ENCODE measurements at places on chromosomes 3 and 15.

DNA sequence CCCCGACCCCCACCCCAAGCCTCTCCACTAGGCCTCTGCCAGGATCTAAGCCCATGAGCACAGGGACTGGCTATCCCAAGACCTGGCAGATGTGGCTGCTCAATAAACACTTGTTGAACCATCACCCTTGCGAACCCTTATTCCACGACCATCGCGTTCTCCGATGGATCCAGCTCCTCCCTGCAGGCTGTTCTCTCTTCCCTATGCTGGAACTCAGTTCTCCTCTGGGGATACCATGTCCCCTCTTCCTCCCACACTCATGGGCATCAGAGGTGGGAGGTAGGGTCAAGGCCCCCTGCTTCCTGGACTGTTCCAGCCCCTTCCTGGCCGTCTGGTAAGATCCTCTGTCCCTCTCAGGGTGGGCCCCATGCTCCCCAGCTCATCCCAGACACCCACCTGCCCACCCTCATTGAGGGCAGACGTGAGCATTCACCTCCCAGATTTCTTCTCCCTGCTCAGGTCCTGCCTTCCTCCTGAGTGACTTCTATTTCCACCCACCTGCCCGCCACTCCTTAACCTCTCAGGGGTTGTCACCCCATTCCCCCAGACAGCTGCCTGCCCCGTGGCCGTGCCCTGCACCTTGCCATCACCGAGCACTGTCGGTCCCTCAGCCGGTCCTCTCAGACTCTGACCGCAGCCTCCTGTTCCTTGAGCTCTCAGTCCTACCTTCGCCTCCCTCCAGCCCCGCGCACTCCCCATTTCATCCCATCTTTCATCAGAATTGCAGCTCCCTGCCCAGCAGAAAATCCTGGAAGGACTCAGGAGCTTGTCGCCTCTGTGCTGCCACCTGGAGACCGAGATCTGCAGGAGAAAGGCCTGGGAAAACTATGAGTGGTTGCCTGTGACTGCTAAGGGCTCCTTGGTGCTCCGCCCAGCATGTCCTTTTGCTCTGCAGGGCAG is 42.0 kb downstream of the PML start:
- DNase-seq: peak; percentile 58

DNA sequence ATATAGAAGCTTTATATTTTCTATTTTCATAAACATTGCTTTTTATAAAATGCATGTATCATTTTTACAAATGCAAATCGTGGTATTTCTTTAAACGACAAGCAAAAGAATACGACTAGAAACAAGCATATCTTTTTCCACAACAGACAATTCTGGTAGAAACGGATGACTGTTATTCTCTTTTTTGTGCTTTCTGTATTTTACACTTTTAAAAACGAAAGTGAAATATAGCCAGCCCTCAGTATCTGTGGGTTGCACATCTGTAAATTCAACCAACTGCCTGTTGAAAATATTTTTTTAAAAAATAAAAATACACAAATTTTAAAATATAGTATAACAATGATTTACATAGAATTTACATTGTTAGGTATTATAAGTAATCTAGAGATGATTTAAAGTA is 61.3 kb downstream of the PRTG start:
- no peak for DNase-seq

DNA sequence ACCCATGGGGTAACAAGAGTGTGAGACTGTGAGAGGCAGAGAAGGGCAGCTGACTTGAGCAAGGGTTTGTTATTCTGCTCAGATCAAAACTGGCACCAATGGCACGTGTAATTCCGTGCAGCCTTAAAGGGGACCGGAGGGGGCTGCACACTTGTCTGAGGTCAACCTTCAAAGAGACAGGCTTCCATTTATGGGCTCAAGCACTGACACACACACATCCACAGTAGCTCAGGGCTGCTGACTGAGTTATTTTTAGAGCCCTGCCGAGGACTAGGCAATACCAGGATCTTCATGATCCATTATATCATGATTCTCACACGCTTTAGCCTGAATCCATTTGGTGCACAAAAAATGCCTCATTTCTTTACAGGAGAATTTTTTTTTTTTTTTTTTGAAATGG is 20.6 kb upstream of the SPTBN5 start:
- no peak for DNase-seq

DNA sequence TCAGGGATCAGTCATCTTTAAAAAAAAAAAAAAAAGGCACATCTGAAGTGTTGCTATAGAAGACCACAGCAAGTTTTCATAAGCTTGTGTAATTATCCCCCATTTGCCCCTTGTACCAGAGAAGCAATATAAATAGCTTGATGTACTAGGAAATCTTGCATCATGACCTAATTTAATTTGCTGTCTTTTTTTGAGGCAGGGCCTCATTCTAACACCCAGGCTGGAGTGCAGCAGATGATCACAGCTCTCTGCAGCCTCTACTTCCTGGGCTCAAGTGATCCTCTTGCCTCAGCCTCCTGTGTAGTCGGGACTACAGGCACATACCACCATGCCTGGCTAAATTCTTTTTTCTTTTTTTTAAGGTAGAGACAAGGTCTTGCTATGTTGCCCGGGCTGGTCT is 88.7 kb downstream of the ARIH1 start:
- DNase-seq: no peak

DNA sequence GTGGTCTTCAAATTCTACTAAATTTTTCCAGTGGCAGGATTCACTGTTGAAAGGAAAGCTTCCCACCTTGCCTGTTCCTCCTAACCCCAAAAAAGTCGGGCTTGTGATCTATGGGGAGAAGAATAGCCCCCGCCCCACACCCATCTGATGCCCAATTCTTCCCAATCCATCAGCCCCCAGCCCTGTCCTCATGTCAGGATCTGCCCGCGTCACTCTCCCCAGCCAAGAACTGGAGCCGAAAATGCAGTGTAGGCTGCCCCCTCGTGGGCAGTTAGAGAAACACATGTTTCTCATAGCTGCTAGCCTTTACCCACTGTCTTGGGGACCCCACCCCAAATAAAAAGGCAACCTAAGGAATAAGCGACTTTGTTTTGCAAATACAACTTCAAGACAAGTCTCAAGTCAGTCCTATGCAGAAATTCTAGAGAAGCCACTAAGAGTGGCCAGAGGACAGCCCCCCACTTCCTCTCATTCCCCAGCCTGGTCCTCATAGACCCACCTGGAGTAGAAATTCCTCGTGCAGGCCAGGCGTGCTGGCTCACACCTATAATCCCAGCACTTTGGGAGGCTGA is 13.0 kb upstream of the CSK start:
- no peak for DNase-seq

DNA sequence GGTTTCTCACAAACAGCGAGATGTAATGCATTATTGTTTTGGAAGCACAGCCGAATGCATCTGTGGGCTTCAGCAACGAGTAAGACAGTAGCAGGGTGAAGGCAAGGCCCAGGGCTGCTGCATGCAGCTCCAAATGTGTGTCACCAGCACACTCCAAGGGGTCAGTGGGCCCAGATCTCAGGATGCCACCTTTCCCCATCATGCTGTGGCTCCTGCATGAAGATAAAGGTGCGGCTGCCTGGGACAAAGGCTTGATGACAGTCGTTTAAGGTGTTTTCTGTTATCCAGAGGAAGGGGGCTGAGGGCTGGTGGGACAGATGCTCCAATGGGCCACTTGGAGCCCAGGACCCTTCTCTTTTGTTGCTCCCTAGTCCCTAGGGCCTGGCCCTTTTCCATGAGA is 13.2 kb downstream of the C3orf22 start:
- no peak for DNase-seq

DNA sequence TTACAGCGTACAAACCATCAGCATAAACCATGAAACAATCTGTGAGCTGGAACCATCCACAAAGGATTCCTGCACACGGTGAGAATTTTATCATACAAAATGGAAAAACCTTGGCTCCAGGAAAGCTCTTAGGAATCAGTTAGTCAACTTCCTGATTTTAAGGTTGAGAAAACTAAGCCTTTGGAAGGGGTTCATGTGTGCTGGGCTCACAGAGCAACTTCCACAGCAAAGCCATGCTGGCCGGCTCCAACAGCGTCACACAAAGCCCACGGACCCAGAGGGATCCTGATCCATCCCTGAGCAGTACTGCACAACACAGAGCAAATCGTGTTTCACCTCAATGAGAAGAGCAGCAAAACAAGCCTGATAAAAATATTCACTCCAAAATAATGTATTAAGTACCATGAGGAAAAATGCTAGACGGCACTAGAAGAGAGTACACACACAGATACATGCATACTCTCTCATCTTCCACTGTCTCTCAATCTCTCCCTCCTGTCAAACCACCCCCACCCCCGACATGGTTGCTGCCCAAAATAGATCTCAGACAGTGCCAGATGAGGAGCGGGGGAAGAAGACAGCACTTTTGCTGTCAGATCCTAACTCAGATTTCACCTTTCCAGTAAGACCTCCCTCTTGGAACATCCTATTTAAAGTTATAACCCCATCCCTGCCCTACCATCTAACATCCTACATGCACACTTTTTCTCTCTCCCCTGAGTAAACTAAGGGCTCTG is 58.6 kb downstream of the MB21D2 start:
- DNase-seq: no peak

DNA sequence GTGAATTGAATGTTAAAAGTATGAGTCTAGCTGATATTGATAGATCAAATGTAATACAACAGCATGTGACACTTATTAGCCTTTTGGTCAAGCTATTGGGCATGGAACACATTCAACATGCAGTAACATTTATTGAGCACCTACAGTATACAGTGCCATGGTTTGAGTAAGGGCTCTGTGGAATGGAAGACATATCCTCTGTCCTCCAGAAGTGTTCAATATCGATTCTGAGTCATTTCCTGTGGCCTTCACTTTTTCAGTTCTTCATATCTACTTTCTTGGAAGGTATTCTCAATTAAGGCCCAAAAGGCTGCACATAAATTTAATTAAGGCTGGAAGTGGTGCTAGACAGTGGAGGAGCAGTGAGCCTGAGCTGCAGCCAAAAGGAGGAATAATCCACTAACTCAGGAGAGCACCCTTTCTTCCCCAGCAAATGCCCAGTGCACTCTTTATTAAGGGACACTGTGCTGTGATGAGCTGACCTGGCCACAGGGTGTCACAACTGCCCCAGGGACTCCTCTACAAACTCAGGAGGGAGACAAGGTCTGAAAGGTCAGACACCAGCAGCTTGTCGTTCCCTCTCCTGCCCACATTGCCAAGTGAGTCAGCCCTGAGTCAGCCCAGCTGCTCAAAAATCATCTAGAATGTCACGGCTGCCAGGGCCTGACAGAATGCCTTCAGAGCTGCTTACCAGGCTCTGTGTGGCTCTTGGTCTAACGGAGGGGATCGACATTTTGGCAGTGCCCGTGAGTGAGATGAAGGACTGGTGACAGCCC is 544.8 kb downstream of the AGBL1 start:
- DNase-seq: peak; percentile 70

- DNase-seq: no peak
These were observed 8.3 kb upstream of the LMOD3 start for GRCh38 chr3:69130689-69131088.

- no peak for DNase-seq
These were observed 35.5 kb upstream of the EPHB3 start for GRCh38 chr3:184526088-184526433.

DNA sequence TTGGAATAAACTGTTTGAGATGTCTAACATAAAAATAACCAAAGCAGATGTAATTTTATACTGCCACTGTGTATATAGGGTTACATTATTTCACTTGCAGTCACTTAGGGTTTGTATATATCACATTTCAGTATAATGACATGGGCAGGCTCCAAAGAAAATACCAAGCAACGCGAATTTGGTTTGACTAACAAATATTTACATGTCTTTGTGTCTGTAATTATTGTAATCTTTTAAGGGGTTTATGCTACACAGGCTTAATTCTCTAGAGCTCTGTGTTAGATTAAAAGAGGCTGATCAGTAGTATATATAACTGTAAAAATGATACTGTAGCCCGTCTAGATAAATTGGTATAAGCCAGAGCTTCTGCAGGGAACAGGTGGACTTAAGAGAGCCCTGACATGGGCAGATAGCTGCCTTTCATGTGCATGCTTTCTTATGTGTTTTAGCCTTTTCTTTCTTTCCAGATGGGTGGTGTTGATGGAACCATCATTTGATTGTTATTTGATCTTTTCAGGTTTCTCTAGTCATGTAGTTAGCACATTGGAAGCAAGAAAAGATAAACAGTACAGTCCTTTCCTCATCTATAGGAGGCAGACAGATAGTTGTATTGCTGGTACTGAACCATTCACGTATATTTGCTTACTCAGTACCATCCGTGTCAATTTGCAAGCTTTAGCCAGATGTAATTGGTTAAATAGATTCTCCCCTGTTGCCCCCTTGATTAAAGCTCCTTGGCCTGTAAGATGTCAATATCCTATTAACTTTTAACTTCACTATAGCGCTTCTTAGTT is 86.1 kb downstream of the GALK2 start:
- no peak for DNase-seq

All from H1 (cell line).